ENCODE measurements at places on chromosomes 16 and 17.

DNA sequence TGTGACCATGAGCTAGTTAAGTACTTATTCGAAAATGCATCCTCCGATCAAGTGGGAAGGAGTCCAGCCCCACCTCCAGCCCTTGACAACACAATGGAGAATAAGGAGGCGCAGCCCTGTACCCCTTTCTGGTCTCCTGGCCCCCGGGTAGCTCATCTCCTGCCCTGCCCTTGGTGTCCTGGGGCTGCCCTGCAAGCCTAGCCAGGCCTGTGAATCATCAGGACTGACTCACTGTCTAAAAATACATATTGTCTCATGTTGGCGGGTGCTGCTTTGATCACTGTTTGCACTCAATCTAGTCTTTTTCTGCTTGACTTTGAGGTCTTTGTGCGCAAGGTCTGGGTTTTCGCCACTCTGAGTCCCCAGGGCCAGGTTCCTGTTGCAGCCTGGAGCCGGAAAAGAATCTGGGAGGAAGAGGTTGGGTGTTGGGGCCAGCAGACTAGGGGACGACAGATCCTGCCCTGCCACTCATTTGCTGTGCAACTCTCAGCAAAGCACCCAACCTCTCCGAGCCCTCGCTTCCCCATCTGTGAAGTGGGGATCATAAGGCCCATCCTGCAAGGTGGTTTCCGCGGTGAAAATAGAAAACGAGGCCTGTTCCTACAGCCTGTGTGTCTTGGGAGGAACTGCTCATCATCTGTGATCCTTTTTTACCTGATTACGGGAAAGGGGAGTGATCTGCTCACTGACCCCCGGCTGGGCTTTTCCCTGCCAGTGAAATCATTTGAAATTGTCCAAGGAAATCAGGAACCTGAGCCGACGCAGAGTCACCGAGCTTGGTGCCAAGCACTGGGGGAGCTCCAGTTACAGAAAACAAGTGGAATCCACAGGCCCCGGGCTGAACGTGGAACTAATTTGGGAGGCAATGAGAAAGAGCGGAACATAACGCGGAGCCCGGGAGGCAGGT lies 230.4 kb downstream of the PARN start:
- no peak for DNase-seq

DNA sequence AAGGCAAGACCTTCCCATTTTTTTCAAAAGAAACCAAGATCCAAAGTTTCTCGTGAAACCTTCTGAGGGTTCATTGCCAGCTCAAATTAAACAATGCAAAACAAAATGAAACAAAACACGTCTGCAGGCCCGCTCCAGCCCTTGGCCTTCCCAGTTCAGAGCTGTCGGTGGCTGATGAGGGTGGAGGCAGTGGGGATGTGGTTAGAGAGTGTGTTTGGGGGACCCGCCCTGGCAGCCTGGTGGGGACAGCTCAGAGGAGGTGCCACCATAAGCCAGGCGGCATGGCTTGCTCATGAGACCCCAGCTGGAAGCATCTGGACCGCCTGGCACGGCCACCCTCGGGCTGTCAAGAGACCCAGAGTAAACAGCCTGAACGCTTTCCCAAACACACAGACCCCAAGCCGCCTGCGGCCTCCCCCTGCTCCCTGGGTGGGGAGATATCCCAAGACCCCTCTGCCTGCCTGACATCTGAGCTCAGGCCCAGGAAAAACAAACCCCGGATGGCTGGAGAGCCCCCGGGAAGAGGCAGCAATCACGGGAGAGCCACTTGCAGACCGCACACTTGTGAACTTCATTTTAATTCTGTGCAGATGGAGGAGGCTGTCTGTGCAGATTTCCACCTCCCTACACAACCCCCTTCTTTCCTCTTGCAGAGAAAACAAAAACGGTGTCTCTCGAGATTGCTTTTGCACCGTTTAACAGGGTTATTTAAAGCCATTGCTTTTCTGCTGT lies 35.4 kb upstream of the LITAF start:
- DNase-seq, result no peak

DNA sequence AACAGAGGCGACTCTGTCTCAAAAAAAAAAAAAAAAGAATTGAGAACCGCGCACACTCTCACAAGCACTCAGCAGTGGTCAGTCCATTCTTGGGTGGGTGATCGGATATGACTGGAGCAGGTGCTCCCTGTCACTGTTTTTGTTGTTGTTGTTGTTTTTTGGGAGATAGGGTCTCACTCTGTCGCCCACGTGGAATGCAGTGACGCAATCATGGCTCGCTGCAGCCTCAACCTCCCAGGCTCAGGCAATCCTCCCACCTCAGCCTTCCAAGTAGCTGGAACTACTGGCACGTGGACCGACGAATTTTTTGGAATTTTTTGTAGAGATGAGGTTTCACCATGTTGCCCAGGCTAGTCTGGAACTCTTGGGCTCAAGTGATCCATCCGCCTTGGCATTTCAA lies 30.0 kb downstream of the RAB11FIP3 start:
- no peak for DNase-seq

- no peak for DNase-seq
Measured at GRCh38 chr17:70172923-70173322, 3.6 kb downstream of the KCNJ2 start.

DNA sequence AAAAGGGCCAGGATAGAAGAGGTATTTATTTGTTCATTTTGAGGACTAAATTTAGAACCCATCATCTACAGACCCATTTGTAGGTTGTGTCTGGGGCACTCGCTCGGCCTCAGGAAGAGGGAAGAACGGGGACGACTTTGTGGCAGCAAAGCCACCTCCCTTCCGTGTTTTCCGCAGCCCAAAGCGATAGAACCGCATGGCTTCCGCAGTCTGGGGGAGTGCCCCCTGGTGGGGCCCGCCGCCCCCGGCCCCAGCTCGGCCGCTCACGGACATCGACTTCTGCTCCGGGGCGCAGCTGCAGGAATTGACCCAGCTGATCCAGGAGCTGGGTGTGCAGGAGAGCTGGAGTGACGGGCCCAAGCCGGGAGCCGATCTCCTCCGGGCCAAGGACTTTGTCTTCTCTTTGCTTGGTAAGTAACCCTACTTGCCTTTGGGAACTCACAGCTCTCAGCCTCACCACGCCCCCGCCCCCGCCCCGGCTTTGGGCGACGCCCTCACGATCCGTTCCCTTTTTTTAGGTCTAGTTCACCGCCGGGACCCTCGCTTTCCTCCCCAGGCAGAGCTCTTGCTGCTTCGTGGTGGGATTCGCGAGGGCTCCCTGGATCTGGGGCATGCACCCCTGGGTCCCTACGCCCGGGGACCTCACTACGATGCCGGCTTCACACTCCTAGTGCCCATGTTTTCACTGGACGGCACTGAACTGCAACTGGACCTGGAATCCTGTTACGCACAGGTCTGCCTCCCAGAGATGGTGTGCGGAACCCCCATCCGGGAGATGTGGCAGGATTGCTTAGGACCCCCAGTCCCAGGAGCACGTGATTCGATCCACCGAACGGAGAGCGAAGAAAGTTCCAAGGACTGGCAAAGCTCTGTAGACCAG lies 681 bp downstream of the TMEM102 start:
- no peak for DNase-seq

GRCh38 chr17:63753215-63753614 lies 11.6 kb upstream of the STRADA start:
- no peak for DNase-seq

DNA sequence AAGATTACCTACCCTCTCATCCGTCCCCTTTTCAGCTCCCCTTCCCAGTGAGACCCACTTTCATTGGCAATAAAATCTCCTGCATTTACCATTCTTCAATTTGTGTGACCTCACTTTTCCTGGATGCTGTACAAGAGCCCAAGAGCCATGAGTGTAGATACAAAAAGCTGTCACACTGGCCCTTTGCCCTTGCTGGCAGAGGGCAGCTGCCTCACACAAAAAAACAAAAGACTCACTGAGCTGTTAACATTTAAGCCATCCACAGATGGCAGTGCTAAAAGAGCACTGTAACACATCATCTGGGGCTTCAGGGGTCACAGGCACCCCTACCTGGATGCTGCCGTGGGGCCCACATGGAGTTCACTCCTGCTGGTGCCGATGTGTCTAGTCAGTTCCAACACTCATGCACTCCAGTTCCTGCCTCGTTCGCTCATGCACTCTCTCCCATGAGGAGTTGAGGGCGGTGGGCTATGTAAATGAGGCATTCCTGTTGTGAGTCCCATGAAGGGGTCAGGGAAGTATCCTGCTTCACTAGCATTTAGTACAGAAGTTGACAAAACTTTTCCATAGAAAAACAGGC lies 123.1 kb downstream of the CA10 start:
- peak; percentile 55 for DNase-seq

- DNase-seq, result no peak
Measured at GRCh38 chr16:77014441-77014840, 176.5 kb upstream of the MON1B start.

GRCh38 chr16:85137323-85138072 lies 25.2 kb upstream of the CIBAR2 start:
- no peak for DNase-seq

DNA sequence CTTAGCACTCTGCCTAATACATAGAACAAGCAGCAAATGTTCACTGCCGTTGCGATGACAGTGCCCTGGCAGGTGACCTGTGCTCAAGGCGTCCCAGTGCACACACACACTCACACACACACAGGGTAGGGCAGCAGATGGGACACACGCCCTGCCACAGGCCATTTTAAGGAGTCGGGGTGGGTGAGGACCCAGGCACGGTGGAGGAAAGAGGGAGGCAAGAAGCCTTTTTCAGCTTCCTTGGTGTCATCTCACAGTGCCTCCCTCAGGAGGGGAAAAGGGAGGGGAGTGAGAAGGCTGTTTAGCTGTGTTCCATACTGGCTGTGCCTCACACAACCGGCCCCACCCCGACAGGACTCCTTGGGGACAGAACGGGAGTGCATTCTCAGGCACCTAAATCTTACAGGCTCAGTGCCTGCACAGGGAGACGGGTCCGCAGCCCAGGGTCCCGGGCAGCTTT lies 1.5 kb downstream of the PITPNM3 start:
- DNase-seq, result no peak

DNA sequence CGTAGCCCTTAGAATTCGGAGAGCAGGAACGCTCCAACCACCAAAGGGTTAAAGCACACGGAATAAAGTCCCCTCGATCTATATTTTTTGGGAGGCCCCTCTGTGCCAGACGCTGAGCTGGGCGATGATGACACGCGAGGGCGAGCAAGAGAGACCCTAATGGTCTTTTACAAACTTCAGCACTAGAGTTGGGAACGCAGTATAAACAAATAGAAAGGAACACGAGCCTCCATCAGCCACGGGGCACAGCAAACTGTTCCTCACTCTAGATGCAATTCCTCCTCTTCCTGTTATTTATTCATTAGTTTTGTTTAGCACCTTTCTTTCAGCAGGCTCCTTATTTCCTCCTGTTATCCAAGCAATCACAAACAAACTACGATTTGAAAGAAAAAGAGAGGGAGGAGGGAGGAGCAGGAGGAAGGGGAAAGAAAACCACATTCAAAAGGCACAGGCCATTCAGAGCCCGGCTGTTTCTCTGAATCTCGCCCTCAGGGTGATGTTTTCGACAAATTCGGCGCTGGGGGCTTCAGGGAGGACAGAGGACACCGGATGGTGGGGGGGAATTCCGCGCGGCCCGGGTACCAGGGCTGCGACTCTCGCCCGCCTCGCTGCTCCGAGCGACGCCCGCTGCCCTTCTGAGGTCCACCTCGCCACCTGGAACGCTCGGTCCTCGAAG lies 1.6 kb downstream of the TOX3 start:
- DNase-seq, result no peak

- no peak for DNase-seq
Measured at GRCh38 chr16:50302472-50303005, 36.2 kb downstream of the ADCY7 start.

All from NCI-H2029 (cell line).